BJ (cell line): ENCODE measurements at places on chromosomes 12 and 14. TPM values are rescaled to one million over a fixed set of nuclear protein-coding genes. Genes with fewer than 3 reads are reported as not detected.

The CLEC4A gene
- 0.26 and 0.48 TPM in 2 replicates for polyA plus RNA-seq

- DNase-seq: no peak
Measured at GRCh38 chr12:91877456-91878235, 268.0 kb downstream of the BTG1 start.

DNA sequence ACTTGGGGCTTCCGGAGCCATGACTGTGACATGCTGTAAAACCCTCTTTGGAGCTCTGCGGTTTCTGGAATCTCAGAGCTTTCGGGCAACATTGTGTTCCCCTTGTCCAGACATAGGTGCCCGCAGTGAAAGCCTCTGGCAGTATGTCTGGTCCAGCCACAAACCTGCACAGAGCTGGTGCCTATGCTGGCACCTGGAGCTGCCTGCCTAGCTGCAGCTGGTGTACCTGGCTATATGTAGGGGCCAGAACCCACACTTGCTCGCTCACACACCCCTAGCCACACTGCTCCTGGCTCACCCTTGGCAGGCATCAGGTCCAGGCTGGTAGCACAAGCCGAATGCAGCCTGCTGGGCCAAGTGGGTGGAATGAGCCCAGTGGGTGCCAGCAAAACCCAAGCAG, 861.1 kb downstream of the FLRT2 start:
- no peak for DNase-seq

- no peak for DNase-seq
Measured at GRCh38 chr14:21256539-21257393, 12.5 kb downstream of the HNRNPC start.

DNA sequence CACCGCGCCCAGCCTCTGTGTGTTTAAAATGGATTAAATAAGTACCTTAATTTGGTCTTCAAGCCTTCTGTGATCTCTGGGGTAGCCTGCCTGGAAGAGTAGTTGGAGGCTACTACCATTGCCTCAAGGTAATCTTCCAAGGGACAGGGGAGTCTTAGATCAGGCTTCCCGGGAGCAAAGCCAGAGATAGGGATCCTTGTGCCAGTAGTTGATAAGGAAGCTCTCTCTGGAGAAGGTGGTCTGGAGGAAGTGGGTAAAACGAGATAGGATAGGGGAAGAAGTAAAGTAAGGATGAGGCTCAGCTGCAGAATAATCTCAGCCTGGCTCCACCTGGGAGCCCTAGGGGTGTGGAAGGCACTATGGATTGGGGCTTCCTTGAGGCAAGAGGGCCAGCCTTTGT, 38.5 kb downstream of the FOS start:
- no peak for DNase-seq
